ENCODE measurements at places on chromosomes 3 and 15.

GRCh38 chr15:64844576-64845145 lies 2.9 kb downstream of the PLEKHO2 start:
- no peak for DNase-seq

- no peak for DNase-seq
Measured at GRCh38 chr3:167487556-167487955, 13.7 kb upstream of the SERPINI2 start.

DNA sequence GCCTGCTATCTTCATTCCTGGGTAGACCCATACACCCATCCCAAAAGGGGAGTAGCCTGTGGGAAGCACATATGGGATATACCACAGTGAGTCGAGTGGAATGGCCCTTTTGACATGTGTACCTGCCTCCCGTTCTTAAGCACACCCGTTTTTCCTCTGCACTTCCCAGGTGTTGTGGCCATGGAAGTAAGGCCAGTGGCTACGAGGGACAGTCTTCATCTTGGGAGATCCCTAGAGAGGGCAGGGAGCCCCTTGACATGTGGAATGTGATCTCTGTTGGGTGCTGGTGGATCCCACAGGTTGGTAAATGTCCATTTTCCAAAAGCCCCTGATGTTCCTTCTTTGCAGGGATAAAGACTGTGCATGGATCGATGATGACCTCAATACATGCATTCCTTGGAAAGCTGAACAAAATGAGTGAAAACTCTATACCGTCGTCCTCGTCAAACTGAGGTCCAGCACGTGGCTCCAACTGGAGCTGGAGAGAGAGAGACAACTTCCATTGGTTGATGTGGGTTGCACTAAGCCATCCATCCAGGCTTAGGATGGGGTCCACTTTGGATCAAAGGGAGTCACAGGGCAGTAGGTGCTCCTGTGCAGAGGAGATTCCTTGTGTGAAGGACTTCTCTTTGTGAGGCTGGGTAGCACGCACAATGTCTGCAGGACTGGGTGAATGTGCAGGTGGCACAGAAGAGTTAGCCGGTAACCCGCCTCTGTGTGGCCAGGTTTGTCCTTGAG lies 136.8 kb downstream of the SNRPN start:
- DNase-seq: no peak

DNA sequence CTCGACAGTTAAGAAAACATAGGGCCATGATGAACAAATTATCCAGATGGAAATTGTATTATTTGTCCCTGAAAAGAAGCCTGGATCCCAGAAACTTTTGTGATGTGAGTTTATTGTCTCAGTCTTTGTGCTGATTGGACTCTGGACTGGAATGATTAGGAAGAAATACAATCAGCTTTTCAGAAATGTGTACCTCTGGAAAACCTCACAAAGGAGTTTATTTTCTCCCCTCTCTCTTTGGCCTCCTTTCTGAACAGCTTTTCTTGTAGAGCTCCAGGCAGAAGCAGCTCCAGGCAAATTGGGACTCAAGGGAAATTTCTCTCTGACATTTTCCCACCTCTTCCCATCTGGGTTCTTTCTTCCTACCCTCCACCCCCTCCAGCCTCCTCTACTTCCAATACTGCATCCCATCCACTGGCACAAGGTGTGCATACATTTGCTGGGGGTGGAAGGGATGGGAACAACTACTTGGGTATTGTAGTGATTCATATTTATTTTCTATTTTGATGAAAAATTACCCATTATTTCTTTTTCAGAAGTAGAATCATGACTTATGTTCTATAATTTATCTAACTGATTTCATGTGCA lies 119.7 kb downstream of the CD47 start:
- DNase-seq: no peak

GRCh38 chr3:140467796-140468315 lies 210.0 kb upstream of the TRIM42 start:
- no peak for DNase-seq

- DNase-seq: no peak
Measured at GRCh38 chr3:172658344-172659245, 52.3 kb downstream of the NCEH1 start.

DNA sequence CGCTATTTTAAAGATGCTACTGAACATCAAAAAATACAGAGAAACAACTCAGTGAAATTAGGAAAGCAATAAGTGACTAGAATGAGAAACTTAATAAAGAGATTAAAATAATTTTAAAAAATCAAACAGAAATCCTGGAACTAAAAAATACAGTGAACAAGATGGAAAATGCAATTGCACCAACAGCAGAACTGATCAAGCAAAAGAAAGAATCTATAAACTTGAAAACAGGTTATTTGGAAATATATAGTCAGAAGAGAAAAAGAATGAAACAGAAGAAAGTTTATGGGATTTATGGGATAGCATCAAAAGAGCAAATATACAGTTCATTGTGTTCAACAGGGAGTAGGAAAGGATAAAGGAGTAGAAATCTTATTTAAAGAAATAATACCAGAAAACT lies 53.3 kb downstream of the MEX3B start:
- no peak for DNase-seq

DNA sequence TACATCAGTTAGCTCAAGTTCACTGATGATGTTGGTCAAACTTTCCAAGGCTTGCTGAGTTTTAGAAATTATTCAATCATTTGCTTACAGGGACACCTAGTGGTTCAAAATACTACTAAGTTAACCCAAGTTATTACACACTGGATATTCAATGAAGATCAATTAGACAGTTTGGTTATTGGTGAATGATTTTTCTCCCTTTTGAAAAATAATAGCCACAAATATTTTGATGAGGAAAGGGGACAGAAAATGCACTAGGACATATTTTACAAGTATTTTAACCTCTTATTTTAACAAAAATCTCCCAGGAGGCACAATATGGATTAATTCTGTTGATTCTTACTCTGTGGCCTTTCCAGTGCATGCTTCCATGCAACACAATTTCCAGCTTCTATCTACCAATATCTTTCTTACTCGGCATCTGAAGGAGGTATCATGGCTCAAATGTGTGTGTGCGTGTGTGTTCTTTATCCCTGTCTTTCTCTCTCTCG lies 20.1 kb upstream of the GOLGA6L2 start:
- no peak for DNase-seq

DNA sequence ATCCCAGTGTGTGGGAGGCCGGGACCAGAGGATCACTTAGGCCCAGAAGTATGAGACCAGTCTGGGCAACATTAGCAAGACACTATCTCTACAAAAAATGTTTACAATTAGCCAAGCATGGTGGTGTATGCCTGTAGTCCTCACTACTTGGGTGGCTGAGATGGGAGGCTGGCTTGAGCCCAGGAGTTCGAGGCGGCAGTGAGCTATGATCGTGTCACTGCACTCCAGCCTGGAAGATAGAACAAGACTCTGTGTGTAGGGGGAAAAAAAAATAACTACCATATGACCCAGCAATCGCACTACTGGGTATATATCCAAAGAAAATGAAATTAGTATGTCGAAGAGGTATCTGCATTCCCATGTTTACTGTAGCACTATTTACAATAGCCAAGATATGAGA lies 22.6 kb downstream of the RYK start:
- no peak for DNase-seq

DNA sequence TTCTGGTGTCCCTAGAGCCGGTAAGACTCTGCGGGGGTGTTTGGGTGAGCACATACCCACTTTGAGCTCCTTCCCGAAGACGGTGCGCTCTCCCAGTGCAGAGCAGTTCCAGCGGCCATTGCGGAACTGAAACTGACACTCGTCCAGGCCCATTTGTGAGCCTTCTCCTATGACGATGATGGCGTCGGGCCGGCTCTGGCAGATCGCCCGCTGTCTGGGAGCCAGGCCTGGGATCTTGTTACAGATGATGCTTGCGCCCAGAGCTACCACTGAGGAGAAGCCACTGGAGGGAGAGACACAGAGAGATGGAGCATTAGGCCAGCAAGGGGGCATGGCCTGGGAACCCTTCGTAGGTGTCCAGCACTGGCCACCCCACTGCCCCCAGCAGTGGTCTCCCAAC lies 5.0 kb downstream of the WNT7A start:
- DNase-seq: no peak

- DNase-seq: no peak
Measured at GRCh38 chr3:107193116-107193515, 184.1 kb upstream of the CCDC54 start.

GRCh38 chr3:167874671-167875372 lies 139.3 kb downstream of the SERPINI1 start:
- no peak for DNase-seq

- DNase-seq: no peak
Measured at GRCh38 chr15:101697488-101697887, 26.8 kb downstream of the TARS3 start.

DNA sequence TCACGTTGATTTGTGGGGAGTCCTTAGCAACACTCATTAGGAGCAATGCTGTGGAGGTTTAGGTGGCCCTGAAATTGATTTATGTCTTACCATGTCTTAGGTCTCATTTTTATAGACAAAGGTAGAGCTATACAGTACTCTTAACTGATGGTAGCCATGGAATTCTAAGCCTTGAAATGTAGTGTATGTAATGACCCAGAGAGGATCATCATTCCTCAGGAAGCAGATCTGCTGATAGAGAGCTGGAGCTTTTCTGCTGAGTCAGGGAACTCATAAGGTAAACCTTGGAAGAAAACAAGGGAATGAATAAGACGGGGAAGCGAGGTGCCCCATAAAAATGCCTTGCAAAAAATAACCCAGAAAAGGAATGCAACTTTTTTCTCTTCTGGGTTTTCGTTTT lies 34.0 kb upstream of the ZNF639 start:
- no peak for DNase-seq

GRCh38 chr3:79396595-79396994 lies 371.2 kb downstream of the ROBO1 start:
- no peak for DNase-seq

DNA sequence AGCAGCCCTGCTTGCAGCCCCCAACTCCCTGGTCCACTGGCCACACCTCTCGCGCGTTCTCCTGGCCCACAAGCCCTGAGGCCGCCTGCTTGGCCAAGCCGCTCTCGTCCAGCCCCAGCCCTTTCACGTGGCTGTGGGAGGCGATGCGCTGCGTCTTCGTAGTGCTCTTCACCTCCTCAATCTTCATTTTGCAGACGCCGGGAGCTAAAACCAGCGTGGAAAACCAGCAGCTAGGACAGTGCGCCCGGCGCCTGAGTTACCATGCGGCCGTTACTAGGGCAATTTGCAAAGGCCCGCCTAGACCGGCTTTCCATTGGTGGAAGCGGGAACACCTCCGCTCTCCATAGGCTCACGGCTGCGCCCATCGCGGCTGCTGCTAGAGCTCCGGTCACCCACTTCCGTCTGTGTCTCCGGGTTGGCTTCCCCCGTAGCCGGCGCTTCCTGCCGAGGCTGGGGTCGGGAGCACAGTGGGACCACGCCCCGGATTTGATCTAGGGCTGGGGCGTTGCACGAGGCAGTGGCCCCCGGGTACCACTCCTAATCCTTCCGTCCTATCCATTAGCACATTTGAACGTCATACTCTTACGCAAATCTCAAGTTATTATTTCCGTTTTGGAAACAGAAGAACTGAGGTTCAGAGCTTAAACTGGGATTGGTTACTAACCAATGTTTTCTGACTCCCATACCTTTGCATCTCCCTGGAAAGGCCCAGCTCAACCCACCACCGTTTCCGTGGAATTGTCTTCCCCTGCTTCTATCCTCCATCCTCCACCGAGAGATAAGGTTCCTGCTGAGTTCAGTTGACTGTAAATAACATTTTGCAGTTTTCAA lies at the start of gene RUVBL1:
RUVBL1 (minus strand) TSS at position 275 of the 831 bp plus-strand sequence; CDS start at position 187, 88 bp downstream.
- DNase-seq: peak; percentile 86

GRCh38 chr3:164095279-164095678 lies 983.0 kb downstream of the SI start:
- DNase-seq: no peak

All from stimulated activated CD4-positive, alpha-beta T cell treated with anti-CD3 and anti-CD28 coated beads, Interleukin-1b, Interleukin-23, amount 100 ng/mL, for 1 hour (primary cell).